ENCODE measurements at places on chromosomes 3 and 15.
A peak's percentile ranks its signal among the peaks of the same experiment; 100 is the strongest.

DNA sequence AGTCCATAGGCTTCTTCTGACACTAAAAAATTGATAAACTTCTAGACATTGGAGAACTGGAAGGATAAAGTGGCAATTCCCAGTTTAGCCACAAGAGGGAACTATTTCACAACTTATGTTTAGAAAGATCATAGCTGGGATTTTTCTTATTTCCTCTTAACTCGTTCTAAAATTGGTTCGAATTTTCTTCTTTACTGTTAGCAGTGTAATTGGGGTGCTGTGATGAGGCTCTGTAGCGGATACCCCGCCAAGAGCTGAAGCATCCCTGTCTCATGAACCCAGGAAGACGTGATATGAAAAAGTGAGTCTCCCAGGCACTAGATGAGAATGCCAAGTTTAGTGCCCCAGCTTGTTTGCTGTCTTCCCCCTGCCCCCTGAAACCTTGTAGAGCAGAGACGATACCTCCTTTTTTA, 85.1 kb downstream of the PDCD6IP start:
- DNase-seq: no peak

DNA sequence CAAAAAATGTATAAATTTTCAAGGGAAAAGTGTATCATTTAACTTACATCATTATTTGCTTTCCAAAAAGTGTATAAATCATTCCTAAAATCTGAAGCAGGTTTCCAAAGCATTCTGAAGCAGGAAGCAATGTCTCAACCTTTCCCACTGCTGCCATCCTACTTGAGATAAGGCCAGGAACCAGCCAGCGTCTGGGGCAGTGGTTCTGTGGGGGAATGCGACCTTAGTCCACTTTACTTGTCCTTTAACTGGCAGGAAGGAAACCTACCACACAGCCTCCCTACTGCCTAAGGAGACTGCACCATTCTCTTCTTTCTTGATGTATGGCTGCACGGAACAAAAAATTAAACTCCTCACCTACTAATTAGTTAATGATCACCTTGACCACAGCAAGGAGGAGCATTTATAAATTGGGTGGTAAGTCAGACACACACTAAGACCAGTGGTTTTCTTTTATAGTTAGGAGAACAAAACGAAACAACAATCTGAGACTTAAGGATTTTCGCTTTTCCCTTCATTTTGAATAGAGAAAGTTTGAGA, 3.7 kb downstream of the SORD start:
- no peak for DNase-seq

- DNase-seq: no peak
These were observed 6.3 kb downstream of the GYG1 start for GRCh38 chr3:148997623-148998022.

GRCh38 chr3:149879872-149880271, 66.9 kb downstream of the RNF13 start:
- peak; percentile 2 for DNase-seq

- DNase-seq: no peak
These were observed 392.2 kb downstream of the KCNH8 start for GRCh38 chr3:19540464-19540863.

DNA sequence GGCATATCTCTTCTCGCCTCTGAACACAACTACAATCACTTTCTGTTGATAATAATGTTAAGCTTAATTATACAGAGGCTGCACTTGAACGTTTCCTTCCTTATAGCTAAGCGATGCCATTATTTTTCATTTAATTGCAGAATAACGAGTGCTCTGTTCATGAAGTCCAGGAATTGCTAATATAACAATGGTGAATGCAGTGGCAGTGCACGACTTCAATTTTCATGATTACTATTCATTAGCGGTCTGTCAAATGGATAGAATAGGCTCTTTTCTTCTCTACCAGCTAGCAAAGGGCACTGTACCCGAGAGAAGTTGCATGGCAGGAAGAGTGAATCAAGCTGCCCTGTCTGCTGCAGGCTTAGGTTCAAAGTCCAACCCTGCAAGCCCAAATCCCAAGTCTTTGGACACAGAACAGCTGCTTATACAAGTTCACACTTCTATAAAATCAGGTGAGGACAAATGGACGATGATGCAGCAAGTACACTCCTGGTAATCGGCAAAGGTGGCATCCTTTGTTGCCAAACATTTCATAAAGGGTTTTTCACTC, 75.6 kb downstream of the PDZRN3 start:
- DNase-seq: no peak

GRCh38 chr15:31472636-31473384, 146.2 kb downstream of the KLF13 start:
- no peak for DNase-seq

DNA sequence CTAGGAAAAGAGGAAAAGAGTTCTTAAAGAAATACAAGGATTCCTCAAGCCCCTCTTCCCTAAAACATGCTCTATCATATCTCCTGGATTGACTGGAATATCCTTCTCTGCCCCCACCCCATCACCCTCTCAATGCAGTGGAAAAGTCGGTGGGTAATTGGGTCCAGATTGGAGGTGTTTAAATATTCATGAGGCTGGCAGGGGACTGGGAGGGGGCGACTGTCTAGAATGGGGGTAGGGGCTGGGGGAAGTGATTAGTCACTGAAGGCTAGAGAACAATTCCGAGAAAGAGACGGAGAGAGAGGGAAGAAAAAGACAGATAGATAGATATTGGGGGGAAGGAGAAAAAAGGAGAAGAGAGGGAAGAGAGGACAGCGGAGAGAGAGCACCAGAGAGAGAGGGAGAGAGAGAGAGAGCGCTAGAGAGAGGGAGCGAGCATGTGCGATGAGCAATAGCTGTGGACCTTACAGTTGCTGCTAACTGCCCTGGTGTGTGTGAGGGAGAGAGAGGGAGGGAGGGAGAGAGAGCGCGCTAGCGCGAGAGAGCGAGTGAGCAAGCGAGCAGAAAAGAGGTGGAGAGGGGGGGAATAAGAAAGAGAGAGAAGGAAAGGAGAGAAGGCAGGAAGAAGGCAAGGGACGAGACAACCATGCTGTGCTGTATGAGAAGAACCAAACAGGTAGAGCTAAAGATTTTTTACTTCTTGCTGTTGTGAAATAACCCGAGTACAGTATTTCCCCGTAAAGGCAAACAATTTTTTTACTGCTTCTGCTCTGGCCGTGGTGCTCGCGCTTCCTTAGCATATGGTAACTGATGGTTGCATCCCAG, at the start of gene GAP43:
Gene GAP43 (plus strand): TSS at position 467 of the 825 bp plus-strand sequence. CDS start 180 bp downstream, at position 647.
- DNase-seq: no peak

DNA sequence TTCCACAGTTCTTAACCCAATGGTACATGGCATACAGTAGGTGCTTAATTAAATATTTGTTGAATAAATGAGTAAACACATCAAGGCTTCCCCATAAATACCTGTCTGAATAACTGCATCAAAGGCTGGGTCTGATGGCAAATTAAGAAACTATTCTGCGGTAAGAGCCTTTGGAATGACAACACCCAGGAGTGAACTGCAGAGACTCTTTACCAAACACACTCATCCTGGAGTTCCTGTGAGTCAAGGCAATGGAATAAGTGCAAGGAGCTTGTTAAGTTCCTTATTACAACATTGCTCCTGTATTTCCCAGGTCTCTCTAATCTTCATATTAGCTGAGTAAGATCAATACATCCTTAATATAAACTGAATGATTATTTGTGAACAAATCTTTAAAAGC, 119.9 kb upstream of the STT3B start:
- no peak for DNase-seq

DNA sequence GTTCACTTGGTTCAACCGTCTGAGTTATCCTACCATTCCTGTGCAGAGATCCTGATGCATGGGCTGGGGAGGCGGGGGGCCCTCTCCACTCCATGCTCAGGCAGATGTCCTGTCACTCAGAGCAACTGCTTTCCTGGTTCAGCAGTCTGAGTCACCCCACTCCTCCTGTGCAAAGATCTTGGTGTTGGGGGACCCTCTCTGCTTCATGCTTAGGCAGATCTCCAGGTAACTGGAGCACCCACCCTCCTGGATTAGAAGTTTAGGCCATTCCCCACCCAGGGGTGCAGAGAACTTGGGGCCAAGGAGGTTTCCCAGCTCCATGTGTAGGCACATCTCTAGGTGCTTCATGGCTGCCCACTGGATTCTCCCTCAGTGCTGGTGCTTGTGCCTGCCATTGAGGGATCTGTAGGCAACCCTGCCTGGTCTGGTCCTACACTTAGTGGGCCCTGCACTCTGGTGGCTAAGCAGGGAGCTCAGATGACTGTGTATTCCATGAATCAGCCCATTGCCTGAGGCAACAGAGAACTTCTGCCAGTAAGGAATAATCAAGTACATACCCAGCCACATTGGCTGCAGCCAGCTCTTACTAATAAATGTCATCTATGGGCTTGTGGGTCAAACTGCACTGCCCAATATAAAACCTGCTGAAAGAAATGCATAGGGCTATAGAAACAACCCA, 465.4 kb upstream of the THBS1 start:
- no peak for DNase-seq

DNA sequence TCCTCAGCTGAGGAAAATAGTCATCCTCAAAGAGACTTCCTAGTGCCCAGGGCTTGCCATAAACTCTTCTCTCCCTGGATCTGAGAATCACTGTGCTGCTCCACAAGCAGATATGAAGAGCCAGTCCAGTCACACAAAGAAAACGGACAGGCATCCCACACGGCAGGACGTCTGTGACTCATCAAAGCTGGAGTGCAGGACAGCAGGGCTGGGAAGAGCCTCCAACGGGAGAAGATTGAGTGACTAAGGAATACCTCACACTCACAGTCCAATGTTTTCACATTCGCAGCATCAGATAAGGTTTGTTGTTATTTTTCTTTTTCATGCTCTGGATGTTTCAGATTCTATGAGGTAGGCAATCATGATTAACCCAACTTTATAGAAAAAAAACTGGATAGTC, 57.8 kb downstream of the NEK10 start:
- DNase-seq: no peak

DNA sequence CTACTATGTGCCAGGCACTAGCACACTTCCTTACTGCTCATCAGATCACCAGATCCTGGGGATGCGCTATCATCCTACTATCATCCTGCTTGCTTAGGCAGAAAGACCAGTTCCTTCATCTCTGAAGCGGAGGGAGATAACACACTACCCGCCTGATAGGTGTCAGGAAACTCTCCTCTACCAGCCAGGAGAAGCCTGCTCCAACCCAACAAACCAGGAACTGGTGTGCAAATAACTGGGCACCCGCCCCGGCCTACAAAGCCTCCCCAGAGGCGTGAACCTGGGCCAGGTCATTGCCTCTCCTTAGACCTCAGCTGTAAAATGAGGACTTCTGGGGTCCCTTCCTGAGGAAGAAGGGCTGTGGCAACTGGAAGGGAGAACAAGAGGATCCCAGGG, 61.5 kb downstream of the HOMER2 start:
- no peak for DNase-seq
